Right ventricle myocardium inferior (tissue), 1 donor: ENCODE measurements at places on chromosomes 3 and 15. TPM values are rescaled to one million over a fixed set of nuclear protein-coding genes. Genes with fewer than 3 reads are reported as not detected.

PLA2G4D gene
- total RNA-seq, result not detected

TMEM212 gene
- total RNA-seq, result not detected

OXTR gene
- total RNA-seq, result 0.32 TPM

PLA2G4B gene
- total RNA-seq, result 5.8 TPM

POLQ gene
- 0.57 TPM for total RNA-seq

DAPK2 gene
- total RNA-seq, result 47.9 TPM

SUSD5 gene
- 2.8 TPM for total RNA-seq

SEMA3G gene
- total RNA-seq, result 12.3 TPM

AADAC gene
- not detected for total RNA-seq

FOXB1 gene
- total RNA-seq, result not detected

TRIM71 gene
- total RNA-seq, result not detected

FAM227B gene
- total RNA-seq, result 19.8 TPM

SNTN gene
- not detected for total RNA-seq

ALG1L2 gene
- total RNA-seq, result not detected

FHIT gene
- total RNA-seq, result 24.5 TPM

GOLGA8G gene
- not detected for total RNA-seq

SPSB4 gene
- 7.1 TPM for total RNA-seq

DNA sequence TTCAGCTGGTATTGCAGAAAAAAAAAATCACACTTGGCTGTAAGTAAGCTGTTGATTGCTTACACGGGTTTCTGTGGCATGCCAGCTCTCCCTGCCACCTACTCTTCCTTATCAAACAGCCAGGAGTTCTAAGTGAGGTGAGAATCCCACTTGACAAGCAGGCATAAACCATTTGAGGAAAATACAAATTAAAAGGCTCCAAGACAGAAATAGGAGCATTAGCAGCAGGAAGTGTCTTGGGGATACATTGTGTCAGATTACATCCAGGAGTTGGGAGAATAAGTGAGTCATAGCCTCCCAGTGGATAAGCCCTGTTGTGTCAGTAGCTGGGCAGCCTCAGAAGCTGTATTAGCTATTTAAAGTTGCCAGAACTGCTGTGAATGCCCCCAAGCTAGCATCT lies 256.0 kb downstream of the CNTN4 start:
- no peak for DNase-seq

DNA sequence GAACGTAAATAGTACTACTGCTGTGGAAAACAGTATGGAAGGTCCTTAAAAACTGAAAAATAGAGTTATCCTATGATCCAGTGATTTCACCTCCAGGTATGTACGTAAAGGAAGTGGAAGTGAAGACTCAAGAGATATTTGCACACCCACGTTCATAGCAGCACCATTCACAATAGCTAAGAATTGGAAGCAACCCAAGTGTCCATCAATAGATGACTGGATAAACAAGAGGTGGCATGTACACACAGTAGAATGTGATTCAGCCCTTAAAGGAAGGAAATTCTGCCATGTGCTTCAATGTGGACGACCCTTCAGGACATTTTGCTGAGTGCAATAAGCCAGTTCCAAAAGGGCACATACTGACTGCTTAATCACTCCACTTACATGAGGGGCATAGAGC lies 188.3 kb downstream of the APBA2 start:
- DNase-seq, result no peak

DNA sequence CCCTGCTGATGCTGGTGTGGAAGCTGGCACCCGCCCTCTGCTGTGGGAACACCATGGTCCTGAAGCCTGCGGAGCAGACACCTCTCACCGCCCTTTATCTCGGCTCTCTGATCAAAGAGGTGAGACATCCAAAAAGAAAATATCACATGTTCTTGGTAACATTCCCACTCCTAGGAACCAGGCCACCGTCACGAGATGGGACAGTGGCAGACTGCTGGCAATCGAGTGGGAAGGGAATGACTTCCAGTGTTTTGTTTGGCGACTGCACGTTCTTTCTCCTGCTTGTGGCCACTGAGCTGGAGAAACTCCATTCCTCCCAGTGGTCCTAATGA lies 14.3 kb downstream of the ALDH1A3 start:
- no peak for DNase-seq

DNA sequence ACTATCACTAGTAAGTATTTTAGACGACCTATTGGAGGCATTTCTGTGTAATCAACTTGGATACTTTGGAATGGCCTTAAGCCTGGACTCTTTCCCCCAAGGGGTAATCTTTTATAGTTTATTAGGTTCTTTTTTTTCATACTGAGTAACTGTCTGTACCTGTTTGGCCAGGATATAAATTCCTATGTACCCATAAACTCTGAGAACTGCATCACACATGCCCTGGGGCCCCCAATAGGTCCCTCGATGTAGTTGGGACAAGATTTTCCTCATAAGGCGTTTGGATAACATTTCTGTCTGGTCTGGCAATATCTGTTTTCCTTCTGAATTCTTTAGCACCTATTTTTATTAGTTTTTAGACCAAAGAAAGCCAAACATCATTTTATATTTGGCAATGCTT lies 86.4 kb upstream of the WNT7A start:
- DNase-seq, result no peak

DNA sequence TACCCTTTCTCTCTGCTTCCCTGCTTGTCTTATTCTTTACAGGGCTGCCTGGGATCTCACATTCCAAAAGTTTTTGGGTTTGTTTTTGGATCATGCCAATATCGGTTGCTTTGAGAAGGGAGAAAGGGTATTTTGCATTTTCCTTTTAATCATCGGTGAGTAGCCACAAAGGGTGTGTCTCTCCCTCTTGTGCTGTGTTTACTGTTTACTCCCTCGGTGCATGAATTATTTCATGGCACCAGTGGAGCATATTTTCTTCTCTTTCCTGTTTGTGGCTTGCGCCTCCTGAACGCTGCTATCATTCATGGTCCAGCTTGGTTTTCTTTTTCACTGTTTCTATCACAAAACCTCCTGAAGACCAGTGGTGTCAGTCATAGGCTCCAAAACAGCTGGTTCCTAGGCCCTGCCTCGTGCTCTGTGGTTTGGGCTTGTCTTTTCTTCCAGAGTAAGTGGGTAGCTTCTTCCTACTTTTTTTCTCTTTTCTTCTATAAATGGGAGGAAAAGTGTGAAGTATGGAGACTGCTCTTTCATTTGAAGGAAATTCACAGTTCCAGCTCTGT lies 54.9 kb downstream of the IGF1R start:
- DNase-seq, result no peak

GRCh38 chr15:99404454-99404853 lies 153.2 kb downstream of the LRRC28 start:
- no peak for DNase-seq

DNA sequence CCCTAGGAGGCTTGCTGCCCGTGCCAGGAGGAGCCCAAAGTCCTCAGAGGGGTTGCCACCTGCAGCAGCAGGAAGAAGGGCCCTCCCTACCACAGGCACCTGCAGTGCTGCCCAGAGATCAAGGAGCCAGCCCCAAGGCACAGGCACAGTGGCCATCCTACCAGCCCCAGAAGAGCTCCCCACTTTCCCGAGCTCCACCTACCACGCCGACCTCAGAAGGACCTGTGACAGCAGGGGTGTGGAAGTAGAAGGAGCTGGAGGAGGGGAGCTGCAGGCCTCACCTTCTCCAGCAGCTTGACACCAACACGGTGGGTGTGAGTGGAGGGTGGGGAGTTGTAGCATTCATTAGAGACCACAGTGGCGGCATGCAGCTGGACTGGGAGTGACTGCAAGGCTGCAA lies 485.8 kb downstream of the GABRG3 start:
- no peak for DNase-seq

GRCh38 chr3:118859950-118860349 lies 174.7 kb downstream of the IGSF11 start:
- no peak for DNase-seq

DNA sequence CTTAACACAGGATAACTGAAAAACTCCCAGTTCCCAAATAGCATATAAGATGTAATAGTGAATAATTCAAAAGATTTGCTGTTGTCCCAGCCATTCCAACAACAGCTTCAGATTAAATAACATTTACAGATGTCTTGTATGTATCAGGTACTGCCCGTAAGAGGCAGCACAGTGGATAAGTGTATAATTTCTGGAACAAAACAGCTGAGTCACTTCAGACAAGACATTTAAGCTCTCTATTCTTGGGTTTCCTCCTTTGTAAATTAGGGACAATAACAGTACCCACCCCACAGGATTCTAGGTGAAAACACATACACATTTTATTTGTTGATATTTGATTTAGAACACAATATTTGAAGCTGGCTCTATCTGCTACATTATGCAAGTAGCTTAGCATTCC lies 2.6 kb upstream of the WWTR1 start:
- DNase-seq, result no peak

GRCh38 chr15:74906067-74906449 lies 593 bp downstream of the FAM219B start:
- DNase-seq, result peak; percentile 77

DNA sequence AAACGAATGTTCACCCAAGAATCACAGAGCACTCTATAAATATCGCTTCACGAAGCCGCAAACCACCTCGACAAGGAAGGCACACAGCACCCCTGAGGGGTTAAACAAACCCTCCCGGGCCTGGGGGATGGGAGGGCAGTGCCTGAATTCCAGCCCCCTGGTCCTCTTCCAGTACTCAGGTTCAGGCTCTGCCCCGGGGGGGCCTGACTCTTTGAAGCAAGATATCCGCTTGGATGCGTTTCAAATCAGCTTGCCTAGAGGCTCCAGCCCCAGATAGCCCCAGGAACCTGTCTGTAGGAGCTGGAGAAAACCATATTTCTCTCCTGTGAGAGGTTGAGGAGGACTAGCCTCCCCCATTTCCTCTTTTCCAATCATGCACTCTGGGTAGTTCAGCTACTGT lies 194.7 kb downstream of the WNT5A start:
- DNase-seq, result no peak

GRCh38 chr3:119783255-119783654 lies 1.4 kb downstream of the NR1I2 start:
- DNase-seq, result no peak

GRCh38 chr3:121737644-121738043 lies 11.9 kb downstream of the GOLGB1 start:
- no peak for DNase-seq

DNA sequence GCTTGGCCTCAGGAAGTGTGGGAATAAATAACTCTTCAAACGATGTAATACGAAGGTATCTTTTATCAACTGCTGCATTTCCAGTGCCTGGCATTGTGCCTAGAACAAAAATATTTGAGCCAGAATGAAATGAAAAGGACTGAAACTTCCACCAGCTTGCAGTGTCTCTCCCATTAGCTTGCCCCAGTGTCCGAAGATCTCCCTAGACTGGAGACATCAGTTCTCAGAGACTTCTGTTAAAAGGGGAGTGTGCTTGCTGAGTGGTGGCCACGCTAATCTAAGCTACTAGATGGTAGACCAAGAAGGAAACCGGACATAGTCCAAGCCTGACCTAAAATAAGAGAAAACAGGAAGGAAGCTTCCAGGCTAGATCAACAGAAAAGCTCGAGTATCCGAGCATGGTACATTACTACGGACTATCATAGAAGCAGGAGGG lies 28.6 kb downstream of the KCNAB1 start:
- DNase-seq, result no peak

DNA sequence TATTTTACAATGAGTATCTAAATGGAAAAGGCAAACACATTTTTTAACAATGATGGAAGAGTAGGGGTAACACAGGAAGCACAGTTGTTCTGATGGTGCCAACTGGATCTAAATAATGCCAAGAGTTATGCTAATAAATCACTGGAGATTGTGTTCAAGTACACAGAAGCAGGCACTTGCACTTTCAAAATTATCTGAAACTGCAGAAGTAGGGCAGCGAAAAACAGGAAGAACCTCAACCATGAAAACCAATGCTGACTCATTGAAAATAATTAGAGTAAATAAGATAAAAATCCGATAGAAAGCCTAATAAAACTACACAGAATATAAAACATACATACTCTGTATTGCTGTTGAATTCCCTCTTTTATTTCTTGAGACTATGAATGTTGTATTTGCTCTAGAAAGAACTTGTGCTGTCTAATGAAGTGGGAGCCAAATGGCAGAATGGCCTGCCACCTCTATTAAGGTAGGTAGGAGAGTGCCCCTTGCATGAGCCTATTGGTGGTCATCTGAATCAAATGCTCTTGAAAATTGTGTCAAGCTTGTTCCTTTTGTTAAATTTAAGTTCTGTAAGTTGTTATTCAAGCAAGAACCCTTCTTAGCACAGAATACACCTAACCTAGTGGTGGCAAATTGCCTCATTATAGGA lies 93.7 kb downstream of the ABI3BP start:
- DNase-seq, result no peak

DNA sequence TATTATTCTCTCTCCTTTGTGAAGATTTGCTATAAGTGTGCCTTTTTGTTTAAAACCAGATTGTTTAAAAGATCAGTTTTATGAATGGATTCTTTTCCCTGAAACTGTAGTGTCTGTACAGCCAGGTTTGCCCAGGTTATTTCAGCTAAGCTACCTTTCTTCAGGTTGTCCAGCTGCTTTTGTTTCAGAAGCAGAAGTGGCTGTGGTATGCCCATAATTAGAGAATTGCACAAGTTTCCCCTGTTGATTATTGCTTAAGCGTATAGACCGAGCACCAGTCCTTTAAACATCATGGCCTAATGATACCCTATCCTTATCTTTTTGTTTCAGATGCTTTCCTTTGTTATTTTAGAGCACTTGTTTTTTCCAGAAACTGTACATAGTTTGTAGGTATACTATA lies 10.2 kb downstream of the ASB7 start:
- DNase-seq, result no peak

- no peak for DNase-seq
These were observed 17.6 kb downstream of the MTMR14 start for GRCh38 chr3:9666704-9667445.

- no peak for DNase-seq
These were observed 25.0 kb downstream of the MITF start for GRCh38 chr3:69764121-69764741.

- no peak for DNase-seq
These were observed 22.4 kb downstream of the FNDC3B start for GRCh38 chr3:172061724-172062184.

- no peak for DNase-seq
These were observed 29.0 kb upstream of the ATP10A start for GRCh38 chr15:25892126-25892525.

- DNase-seq, result no peak
These were observed 34.1 kb upstream of the SMAD3 start for GRCh38 chr15:67031331-67031730.

- no peak for DNase-seq
These were observed 63.2 kb upstream of the RAD18 start for GRCh38 chr3:9026320-9027045.

DNA sequence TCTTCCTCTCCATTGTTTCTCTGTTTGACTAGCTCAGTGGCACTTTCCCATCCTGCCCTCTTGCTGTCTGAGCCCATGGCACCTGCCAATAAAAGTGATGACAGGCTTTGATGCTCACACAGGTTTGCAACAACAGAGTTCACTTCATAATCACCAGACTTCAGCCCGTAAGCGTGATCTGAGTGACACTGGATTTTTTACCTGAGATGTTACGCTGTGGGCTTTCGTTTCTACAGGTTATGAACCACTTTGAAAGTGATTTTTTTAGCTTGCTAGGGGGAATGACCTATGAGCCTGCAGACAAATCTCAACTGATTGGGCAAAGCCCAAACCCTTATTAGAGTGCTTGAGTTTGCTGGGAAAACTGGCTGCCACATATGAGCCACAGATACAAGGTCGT lies 173.9 kb upstream of the ICE2 start:
- no peak for DNase-seq

GRCh38 chr3:109933576-109933975 lies 596.2 kb upstream of the DPPA4 start:
- no peak for DNase-seq
